ENCODE measurements at places on chromosomes 7 and 10. TPM values are rescaled to one million over a fixed set of nuclear protein-coding genes. Genes with fewer than 3 reads are reported as not detected.

DNA sequence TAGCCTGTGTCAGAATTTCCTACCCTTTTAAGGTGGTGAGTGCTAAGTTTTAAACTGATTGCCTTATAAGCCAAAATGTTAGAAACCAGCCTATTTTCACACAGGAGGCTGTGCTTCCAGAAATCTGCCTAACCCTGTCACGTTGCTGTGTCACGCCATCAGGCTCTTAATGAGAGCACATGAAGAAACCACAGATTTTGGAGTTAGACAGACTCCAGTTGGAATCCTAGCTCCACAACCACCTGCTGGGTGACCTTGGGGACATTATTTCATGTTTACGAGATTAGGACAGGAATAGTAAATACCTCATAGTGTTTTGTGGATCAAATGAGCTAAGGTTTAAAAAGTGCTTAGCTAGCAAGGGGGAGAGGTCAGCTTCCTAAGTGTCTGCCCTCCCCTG lies 321.8 kb downstream of the DPP6 start:
- no peak for DNase-seq

DNA sequence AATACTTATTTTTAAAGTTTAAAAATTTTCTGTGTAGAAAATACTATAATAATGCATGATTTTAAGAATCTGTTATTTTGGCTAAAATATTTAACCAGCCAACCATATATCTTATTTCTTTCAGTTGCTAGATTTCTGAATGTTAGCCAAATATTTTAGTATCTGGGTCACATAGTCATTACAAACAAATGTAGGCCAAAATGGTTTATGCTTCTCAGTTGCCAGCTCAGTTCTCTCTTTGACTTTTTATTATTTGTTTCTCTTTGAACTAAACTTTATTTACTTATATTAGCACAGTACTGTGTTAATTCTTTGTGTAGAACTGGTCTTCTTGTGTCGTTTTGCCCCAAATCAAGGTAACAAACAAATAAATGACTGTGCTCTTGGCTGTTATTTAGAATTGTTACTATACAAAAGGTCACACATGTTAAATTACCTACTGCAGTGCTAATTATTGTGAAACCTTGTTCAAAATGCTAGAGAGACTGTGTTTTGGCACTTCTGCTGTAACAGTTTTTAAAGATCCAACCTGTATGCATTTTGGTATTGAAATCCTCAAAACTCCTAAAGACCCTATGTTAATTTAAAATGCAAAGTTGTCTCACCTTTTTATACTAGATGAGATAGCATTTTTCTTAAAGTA lies 39.8 kb downstream of the ZEB1 start:
- no peak for DNase-seq

GRCh38 chr7:27101171-27101956 lies 1.1 kb downstream of the HOXA2 start:
- peak; percentile 71 for DNase-seq

DNA sequence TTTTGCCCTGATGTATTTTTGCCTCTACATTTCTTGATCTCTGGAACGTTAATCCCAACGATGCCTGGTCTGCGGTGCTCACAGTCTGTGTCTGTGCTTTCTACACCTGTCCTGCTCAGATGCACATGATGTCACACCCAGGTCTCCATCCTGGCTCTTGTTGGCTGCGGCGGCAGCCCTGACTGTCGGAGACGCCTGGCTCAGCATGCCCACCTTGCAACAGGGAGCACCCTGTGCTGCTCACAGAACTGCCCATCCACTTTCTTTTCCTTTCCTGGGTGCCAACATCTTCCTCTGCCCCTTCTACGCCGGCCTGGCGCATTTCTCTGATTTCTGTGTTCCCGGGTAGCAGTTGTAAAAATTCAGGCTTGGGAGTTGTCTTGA lies 106.2 kb downstream of the CUX1 start:
- DNase-seq, result no peak

GRCh38 chr10:60536529-60537114 lies 146.9 kb upstream of the ANK3 start:
- peak; percentile 78 for DNase-seq

- DNase-seq, result no peak
Measured at GRCh38 chr10:129498680-129499079, 31.6 kb downstream of the MGMT start.

ATOH7 gene
- total RNA-seq, result not detected

VAX1 gene
- total RNA-seq, result not detected

CCZ1B gene
- 37.3 TPM for total RNA-seq
